Ammon's horn (tissue), 1 donor: ENCODE measurements at places on chromosomes 12 and 14.

DNA sequence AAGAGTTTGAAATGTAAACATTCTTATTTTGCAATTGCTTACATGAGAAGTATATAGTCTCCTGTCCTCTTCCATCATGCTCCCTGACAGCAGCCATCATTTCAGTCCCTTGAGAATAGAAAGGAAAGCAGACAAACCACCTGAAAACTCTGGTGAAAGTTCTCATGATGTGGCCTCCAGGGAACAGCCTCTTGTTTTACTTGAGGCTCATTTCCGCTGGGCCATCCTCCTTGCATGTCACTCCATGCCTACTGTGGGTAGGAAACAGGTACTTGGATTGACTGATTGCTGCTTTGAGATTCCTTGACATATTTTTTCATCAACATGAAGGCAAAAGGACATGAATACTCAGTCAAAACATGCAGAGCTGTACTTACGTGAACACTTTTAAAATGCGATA is 6.0 kb downstream of the SYT1 start:
- no peak for DNase-seq

DNA sequence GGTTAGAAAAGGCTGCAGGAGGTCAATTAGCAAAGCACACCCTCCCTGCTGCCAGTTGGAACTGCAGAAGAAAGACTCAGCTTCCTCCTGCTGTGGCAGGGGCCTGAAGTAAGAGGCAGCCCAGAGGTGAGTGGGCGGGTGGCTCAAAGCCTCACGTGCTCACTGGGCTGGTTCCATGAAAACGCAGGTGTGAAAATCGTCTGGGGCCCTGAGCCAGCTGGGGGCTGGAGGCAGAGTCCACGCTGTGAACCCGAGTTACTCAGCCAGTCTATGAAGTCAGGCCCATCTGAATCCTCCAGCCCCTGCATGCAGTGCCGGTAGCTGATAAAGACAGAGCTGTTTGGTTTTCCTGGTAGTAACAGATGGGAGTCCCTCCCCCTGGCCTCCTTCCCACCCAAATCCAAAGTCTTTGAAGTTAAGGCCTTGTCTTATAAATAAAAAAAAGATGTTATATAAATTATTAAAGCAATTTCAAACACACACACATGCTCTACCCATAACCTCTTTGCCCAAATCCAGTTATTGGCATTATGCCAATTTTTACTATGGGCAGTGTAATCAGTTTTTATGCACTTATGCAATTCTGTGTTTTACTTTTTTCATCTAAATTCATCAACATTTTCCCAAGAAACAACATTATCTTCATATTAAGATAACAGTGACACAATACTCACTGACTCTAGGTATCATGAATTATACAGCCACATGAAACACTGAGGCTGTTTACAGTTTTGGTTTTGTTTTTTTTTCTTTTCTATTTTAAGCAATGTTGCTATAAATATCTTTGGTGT is 57.9 kb upstream of the PNMA1 start:
- peak; percentile 44 for DNase-seq

- peak; percentile 57 for DNase-seq
Observed at GRCh38 chr14:29035134-29035533, 268.5 kb downstream of the FOXG1 start.

- DNase-seq = no peak
Observed at GRCh38 chr12:93563807-93564538, 8.5 kb upstream of the SOCS2 start.

GRCh38 chr12:4584281-4584680 is 22.3 kb downstream of the DYRK4 start:
- DNase-seq = no peak

DNA sequence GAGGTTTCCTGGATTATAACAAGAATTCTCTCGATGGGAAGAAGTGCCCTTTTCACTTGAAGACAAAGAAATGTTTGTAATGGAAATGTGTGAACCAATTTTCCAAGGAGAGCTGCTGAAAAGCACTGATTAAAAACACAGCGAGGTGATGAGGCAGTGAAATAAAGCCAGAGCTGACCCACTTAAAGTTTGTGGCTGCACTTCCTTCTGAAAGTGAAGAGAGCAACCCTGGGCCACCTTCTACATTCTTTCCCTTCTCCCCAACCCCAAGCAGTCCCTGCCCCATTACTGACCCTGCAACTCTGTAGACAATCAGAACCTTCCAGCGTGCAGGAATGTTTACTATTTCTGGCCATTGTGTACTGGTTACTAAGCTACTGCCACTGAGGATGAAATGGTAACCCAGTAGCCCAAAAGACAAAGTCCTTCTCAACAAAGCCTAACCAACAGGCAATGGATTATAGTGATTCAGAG is 173.9 kb downstream of the TTC7B start:
- DNase-seq = no peak

GRCh38 chr12:120252071-120252906 is 13.2 kb downstream of the PXN start:
- DNase-seq = no peak

DNA sequence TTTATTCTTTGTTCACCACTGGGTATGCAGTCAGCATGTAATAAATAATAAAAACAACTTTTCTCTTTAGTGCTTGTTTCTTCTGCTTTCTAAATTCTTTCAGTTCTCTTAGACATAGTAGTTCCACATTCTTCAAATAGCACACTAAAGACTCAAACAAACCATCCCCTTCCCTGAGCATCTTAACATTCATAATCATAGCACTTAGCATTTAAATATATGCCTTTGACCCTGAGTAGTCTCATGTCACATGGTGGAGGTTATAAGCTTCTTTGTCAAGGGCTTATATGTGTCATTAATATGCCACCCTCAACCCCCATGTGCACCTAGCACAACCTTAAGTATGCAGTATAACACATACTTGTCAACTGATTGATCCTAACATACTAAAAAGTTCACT is 212.7 kb downstream of the PHLDA1 start:
- no peak for DNase-seq

GRCh38 chr14:24162093-24162492 is 1.0 kb downstream of the IRF9 start:
- DNase-seq = no peak

- DNase-seq = no peak
Observed at GRCh38 chr12:94340573-94340972, 119.1 kb downstream of the CEP83 start.

DNA sequence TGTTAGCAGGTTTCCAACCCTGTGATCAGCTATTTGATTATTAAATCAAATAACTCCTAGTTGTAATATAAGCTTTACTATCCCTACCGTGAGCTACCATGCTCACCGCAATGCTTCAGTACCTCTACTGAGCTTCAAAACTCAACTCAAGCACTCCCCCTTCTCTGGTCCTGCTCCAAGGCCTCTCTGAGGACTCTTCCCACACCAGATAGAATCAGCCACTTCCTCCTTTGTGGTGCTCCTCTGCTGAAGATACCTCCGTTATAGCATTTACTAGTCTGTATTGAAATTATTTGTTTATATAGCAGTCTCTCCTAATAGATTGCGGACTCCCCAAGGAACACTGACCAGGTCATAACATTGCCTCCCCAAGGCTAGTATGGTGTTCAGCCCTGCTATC is 17.5 kb downstream of the AREL1 start:
- no peak for DNase-seq

DNA sequence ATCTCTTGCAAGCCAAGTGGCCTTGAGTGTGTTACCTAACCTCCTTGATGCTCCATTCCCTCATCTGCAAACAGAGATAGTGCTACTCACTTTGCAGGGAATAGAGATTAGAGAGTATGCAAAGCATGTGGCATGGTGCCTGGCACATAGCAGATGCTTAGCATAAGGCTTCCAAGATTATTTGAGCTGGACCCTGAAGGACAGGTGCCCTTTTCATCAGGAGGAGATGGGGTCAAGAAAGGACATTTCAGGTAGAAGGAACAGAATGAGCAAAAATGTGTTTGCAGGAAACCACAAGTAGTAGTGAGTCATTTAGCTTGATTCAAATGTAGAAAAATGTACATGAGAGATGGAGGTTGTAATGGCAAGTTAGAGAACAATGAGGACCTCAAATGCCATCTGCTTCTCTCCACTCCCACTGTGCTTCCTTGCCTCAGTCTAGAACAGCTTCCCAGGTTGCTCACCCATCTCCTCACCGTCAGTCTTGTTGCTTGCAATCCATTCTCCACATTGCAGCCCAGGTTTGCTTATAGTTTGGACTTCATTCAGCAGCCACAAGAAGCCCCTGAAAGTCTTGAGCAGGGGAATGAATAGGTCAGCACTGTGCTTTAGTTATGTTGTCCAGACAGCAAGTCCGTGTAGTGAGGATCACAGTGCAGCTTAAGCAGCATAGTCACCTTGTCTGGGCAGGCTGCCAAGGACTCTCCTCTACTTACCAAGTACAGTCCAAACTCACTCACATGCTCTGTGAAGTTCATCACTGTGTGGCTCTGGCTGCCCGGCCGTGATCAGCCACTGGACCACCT is 536.3 kb upstream of the CCDC196 start:
- no peak for DNase-seq

DNA sequence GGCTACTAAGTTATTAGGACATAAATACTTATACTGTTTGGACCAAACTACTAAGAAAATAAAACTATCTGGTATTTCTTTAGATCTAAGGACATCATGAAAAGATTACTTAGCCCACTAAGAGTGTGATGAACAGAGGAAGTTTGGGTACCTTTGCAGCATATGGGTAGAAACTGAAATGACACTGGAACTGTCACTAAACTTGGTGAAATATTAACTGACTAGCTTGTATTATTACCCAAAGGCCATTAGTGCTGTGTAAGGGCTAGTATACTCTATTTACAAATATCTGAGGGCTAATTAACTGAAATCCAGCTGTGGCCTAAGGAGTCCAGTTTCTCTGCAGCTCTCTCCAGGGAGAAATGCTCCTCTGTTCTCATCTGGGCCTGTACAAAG is 45.5 kb downstream of the PAWR start:
- DNase-seq = no peak

DNA sequence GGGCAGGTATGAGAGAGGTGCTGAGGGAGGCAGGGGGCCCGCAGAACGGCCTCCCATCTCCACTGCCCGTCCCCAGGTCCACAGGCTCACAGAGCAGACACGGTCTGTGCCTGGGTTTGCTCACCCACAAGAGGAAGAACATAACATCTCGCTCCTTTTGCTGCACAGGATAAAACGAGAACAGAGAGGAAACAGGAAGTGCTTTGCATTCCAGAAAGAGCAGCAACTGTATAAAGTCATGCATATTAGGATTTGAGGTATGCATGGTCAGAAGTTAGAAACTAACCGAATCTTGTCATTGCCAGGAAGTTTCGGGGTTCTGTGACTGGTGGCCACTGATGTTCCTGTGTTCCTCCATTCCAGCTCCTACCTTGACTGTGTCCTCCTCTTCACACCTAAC is 25.0 kb downstream of the NTF3 start:
- peak; percentile 23 for DNase-seq

GRCh38 chr14:96614481-96614881 is 112.3 kb downstream of the PAPOLA start:
- DNase-seq = peak; percentile 10

GRCh38 chr14:86404425-86404824 is 874.5 kb downstream of the FLRT2 start:
- no peak for DNase-seq

- DNase-seq = no peak
Observed at GRCh38 chr14:75848167-75848913, 133.5 kb downstream of the TGFB3 start.

DNA sequence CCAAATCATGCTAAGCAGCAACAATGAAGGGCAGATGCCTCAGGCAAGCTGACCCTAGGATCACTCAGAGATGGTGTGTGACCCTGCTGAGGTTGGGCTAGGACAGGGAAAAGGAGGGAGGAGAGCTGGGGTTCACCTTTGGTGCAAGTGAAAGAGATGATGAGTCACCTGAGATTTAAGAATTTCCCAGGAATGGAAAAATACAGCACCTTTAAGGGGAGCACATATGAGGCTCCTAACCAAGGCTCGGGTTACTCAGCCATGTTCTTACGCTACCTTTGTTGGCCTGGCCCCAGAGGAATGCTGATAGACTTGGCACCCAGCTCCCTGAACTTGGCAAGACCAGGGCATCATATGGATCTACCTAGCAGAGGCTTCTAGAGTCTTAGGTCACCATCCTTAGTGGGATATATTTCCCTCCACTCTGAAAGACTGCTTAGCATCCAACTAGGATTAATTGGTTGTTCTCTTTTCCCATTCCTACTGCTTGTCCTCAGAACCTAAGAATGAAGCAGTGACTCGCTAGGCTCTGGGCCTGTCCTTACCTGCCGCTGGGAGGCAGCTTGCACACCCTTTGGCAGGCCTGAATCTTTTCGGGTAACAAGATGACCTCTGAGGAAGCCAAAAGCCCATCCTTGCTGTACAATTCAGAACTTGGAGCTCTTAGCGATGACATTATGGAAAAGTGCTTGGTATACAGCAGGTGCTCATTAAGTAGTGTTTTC is 4.0 kb upstream of the NAA25 start:
- no peak for DNase-seq

DNA sequence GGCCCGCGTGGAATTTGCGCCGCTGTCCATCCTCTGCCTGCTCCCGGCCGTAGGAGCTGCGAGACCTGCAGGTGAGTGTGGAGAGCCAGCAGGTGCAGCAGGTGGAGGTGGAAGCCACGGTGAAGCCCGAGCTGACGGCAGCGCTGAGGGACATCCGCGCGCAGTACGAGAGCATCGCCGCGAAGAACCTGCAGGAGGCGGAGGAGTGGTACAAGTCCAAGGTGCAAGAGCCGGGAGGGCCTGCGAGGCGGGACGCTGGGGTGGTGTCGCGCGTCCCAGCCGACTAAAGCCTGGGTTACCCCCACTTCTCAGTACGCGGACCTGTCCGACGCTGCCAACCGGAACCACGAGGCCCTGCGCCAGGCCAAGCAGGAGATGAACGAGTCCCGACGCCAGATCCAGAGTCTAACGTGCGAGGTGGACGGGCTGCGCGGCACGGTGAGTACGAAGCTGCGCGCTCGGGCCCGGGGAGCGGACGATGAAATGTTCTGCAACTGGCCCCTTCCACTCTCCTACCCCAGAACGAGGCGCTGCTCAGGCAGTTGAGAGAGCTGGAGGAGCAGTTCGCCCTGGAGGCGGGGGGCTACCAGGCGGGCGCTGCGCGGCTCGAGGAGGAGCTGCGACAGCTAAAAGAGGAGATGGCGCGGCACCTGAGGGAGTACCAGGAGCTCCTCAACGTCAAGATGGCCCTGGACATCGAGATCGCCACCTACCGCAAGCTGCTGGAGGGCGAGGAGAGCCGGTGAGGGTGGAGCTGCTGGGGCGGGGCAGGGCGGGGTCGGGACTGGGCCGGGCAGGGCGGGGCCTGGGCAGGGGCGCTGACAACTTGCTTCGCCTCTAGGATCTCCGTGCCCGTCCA is 2.1 kb downstream of the PRPH start:
- DNase-seq = no peak

GRCh38 chr12:130700492-130701401 is 15.4 kb downstream of the RIMBP2 start:
- no peak for DNase-seq

DNA sequence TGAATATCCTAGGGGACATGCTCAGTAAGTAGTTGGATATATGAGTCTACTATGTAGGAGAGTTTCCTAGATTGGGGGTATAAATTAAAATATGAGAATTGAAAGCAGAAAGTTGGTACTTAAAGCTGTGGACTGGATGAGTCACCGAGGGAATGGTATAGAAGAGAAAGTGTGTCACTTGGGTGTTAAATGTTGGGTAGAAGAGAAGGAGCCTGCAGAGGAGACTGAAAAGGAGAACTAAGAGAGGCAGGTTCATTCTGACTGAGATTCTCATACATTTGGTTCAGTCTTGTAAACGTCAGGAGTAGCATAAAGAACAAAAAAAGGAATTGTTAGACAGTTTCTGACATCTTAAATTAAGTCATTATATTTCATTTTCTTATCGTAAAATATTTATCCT is 19.9 kb downstream of the LRRC9 start:
- no peak for DNase-seq

GRCh38 chr12:128224226-128224625 is 42.7 kb upstream of the TMEM132C start:
- no peak for DNase-seq

- DNase-seq = no peak
Observed at GRCh38 chr14:63186453-63186852, 17.8 kb upstream of the RHOJ start.
